Activated CD8-positive, alpha-beta memory T cell treated with anti-CD3 and anti-CD28 coated beads for 1 hour (primary cell): ENCODE measurements at places on chromosomes 1 and 21.
A peak's percentile ranks its signal among the peaks of the same experiment; 100 is the strongest.

DNA sequence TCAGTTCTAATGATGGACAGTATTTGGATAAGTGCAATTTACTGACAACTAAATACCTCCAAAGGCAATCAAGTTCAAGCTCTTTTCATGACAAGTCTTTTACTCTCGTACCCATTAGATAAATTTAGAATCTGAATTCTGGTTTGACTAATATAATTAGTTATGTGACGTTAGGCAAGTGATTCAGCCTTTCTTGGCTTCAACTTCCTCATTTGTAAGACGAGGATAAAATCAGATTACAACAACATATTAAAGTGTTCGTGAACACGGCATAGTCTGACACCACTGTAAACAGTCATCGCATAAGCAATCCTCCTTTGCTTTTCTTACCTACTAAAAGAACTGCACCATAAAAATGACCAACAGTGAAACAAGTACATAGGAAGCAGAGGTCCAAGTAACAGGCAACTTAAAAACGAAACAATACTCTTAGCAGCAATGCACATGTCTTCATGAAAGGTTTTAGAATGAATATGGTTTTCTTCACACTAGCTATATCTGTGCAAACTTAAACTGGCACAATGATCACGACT lies 25.7 kb downstream of the COA6 start:
- no peak for DNase-seq

DNA sequence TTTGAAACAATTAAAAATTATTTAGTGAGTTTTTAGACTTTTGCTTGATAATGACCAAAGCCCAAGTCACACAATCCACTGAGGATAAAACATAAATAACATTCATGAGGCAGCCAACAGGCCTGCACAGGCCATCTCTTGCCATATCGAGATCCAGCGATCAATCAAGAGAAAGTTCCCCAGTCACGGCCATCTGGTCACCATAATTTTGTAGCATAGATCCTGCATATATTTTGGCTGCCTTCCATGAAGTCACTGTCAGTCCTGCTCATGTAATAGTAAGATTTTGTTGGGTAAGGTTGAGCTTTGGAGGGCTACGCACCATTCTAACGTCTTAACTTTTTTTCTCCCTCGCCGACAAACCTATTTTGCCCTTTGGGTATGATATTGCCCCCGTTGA lies 17.5 kb downstream of the KPNA6 start:
- DNase-seq, result no peak

GRCh38 chr1:117562581-117563491 lies 43.0 kb upstream of the TENT5C start:
- DNase-seq, result no peak

DNA sequence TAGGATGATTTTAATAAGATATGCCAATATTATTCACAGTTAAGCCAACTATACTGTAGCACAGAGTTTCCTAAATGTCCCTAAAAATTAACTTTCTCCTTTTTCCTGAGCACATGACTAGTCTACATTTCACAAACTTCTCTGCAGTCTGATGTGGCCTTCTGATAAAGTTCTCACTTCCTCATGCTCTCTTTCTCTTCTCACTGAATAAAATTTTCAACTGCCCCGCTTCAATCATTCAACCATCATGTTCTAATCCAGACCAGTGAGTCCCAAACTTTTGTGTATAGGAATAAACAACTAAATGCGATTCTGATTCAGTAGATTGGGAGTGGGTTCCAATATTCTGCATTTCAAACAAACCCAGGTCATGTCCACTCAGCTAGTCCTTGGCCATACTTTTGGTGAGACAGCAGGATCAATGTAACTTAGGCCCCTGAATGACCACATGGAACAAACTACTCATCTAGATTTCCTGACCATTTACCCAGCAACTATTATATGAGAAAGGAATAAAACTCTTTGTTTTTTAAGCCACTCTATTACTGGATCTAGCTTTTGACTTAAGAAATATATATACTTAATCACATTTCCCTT lies 20.1 kb downstream of the TUT4 start:
- DNase-seq, result no peak

GRCh38 chr1:19053486-19053885 lies 97.0 kb upstream of the IFFO2 start:
- no peak for DNase-seq

GRCh38 chr1:23339632-23340031 lies 4.5 kb downstream of the HNRNPR start:
- DNase-seq, result no peak

GRCh38 chr1:204463125-204464060 lies 31.2 kb downstream of the PIK3C2B start:
- DNase-seq, result no peak

GRCh38 chr21:36918291-36918690 lies 48.2 kb downstream of the HLCS start:
- DNase-seq, result no peak

DNA sequence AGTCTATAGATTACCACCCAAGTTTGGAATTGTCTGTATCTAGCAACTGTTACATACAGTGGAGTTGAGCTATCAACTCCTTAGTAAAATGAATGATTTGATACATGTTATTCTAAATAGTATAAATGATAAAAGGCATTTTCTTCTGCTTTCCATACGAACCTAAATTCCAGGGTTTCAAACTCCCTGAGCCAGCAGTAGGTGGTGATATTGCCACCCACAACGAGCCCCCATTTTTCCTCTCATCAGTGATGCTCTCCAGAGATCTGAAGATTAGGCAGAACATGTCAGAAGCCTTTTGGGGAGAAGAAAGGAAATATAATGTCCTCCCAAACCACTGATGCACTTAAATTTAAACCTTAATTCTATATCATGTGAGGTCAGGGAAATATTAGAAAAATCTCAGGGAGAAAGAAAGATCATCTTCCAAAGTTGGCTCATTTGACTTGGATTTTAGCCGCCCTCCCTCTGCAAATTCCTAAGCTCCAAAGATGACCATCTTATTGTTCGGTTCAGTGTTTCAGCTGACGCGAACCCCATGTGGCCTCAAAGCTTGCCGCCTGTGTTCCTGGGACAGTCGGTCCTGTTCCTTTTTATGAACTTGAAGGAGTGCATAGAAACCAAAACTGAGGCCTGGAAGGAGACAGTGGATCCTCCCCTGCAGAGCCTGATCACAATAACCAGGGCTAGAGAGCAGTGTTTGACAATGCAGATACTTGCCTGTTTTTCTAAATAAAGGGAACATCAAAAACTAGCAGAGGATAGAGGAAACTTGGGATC lies 2.3 kb downstream of the EVA1C start:
- no peak for DNase-seq

- DNase-seq, result no peak
Observed at GRCh38 chr1:116891396-116892079, 18.2 kb upstream of the PTGFRN start.

GRCh38 chr21:45590246-45590725 lies 48.0 kb upstream of the SLC19A1 start:
- DNase-seq, result peak; percentile 48

DNA sequence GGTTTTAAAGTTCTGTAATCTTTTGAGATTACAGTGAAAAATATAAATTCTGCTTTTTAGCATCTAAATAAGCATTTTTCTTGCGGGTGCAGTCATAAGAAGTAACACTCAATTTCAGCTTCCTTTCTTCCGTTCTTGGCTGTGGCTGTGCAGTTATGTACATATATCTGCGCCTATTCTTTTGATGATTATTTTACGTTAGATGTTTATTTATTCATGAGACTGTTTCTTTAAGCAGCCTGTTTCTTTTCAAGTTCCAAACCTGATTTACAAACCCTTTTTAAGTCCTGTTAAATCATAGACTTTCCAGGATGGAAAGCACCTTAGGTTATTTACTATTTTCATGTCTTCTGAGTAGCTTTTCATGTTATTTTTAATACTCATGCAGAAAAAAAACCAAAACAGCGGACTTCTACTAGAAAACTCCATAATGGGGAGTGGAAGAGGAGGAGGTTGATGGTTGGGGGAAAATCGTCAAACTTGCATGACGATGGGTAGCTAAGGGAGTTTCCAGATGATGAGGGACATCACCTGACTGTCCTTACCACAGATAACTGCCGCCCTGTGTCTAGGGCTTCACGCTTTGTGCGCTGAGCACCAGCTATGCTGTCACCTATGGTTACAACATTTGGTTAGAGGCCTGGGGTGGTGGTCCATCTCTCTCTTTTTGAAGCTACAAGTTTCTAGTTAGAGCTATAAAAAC lies 2.6 kb downstream of the PRDM2 start:
- peak; percentile 46 for DNase-seq

- no peak for DNase-seq
Observed at GRCh38 chr1:93613898-93614297, 67.7 kb downstream of the BCAR3 start.
